ENCODE measurements at places on chromosomes 3 and 15.

GRCh38 chr15:94478763-94479162 is 247.4 kb downstream of the MCTP2 start:
- no peak for DNase-seq

GRCh38 chr15:77411619-77411976 is 8.3 kb downstream of the PEAK1 start:
- DNase-seq = no peak

DNA sequence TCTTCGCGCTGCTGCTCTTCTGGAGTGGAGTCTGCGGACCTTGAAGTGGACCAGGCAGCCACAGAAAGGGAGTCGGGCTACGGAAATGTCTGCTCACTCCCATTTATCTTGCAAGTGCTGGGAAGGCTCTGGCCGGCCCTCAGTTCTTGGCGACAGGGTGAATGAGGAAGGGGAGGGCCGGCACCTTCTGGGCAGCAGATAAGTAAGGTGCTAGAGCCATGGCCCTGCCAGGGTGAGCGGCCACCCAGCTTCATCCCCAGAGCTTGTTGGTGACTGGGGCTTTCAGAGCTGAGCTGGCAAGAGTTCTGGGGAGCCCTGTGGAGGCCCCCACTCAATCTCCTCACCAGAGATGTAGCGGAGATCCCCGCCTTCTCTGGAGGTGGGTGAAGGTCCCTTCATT is 103.5 kb downstream of the ASB7 start:
- DNase-seq = no peak

- DNase-seq = no peak
Measured at GRCh38 chr3:47227678-47228077, 54.9 kb downstream of the KIF9 start.

DNA sequence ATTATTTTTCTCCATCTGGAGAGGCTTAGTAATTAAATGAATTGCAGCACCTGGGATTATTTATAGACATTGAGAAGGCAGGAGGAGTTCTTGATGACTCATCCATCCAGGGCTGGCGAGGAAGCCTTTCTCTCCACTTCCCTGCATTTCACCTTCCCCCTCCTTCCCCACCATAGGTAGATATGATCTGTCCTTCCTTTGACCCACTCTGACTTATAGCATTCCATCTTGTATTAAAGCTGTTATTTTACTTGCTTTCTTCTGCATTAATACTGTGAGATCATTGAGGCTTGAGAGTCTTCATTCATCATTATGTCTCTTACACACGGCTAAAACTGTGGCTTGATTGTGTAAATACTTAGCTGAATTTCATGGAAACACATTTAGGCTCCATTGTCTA is 288.8 kb downstream of the FEZF2 start:
- peak; percentile 16 for DNase-seq

- DNase-seq = no peak
Measured at GRCh38 chr15:74226761-74227540, 9.2 kb upstream of the CCDC33 start.

DNA sequence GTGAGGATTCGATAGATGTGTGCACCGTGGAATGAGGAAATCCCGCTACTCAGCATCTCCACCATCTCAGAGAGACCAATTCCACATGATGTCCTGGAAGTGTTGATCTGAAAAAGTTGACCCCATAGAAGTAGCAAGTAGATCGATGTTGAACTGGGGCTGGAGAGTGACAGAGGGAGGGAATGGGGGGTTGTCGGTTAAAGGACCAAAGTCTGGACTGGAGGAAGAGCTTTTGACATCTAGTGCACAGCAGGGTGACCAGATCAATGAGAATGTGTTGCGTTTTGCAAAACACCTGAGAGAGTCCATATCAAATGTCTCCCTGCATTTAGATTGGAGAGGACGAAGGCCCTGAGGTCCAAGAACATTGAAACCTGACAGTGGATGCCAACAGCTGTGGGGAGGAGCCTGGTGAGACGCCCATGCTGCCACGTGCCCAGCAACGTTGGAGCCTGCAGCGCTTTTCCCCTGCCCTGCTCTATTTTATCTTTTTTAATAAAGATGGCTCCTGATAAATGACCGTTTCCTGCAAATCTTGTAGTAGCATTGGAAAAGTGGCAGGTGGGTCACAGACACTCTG is 30.1 kb upstream of the RPL32 start:
- DNase-seq = no peak

DNA sequence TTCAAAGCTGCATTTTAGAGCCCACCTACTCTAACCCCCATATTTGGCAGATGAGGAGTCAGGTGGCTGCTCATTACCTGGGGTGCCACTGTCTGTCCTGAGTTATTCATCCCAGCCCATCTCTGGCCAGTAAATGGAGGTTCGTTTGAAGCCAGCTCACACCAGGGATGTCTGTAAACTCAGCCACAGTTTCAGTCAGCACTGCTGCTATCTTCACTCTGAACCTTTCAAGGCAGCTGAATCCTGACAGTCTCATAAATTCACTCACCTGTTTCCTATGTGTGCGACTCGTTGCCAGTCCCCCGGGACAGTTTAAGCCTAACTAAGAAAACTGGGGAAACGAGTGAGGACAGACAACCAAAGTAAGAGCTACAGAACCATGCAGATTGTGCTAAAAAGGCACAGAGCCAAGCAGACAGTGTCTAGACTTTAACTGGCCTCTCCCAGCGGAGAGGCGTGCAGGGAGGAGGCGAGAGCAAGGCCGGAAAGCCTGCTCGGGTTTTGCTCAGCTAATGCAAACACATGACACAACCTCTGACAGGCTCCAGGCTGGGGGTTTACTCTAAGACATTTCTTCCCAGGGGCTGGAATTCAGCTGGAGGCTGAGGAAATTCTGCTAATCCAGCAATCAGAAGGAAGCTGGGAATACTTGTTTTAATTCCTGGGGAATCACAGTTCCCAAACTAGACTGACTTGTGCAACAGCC is 12.0 kb downstream of the FSTL1 start:
- DNase-seq = no peak

DNA sequence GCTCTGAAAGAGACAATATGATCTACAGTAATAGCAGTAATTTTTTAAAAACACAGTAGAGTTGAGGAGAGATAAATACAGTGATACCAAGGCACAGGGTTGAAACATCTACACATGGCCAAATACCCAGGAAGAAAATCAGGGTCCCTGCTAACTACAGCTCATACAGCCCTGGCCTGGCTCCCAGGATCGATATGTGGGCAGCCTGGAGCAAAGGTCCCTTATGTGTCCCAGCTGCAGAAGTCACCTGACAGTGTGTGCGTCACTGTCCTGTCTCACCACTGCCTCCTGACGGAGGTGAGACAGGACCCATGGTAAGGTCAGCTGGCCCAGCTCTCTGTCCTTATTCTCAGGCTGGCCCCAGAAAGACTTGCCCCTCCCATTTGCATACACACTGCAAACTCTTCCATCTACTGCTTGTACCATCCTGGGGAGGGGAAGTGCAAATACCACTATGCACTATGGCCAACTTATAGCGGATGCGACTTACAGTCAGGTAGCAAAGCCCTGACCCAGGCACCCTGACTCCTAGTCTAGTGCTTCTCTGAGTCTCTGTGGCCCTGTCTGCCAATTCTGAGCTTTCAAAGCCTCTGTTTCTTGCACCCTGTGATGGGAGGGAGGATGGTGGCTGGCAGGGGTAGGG is 22.0 kb upstream of the BCL2L10 start:
- DNase-seq = no peak

DNA sequence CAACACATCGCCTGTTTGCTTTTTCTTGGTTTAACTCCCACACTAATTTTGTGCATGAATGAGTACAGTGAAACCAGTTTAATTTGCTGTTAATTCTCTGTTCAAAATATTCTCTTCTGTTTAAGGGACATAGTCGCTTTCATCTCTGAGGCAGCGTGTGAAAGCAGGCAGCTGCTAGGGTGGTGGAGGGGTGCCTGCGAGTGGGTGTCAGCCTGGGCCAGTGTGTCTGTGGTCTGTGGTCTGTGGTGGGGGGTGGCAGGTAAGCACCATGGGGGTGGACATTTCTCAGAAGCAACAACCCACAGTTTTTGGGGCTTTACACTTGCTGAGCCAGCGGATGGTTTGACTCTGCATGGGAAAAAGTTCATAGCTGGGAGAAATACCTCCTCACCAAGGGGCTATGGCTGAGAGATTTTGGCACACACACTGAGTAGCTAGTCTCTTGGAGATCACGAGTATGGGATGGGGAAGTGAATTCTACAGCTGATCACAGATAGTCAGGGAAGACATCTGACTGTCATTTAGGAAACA is 109.2 kb downstream of the EPHB1 start:
- DNase-seq = no peak

GRCh38 chr3:62600033-62600432 is 226.7 kb upstream of the FEZF2 start:
- no peak for DNase-seq

GRCh38 chr15:56678571-56678970 is 54.7 kb downstream of the ZNF280D start:
- no peak for DNase-seq

GRCh38 chr3:55077726-55078125 is 149.9 kb upstream of the LRTM1 start:
- DNase-seq = no peak

- DNase-seq = no peak
Measured at GRCh38 chr3:154151969-154152368, 30.8 kb downstream of the ARHGEF26 start.

GRCh38 chr15:29110176-29110575 is 159.4 kb downstream of the NSMCE3 start:
- no peak for DNase-seq

- DNase-seq = no peak
Measured at GRCh38 chr3:120151791-120152190, 57.5 kb upstream of the GSK3B start.

DNA sequence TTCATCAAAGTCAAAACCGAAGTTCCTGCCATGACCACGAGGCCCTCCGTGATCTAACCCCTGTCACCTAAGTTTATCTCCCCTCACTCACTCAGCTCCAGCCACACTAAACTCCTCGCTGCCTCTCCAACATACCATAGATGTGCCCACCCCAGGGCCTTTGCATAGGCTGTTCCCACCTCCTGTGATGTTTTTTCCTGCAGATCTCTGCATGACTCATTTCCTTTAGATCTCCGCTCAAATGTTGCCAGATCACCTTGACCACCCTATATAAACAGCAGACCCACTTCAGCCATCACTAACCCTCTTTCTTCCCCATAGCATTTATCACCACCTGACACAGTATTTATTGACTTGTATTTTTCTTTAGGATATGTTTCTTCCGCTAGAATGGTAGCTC is 58.5 kb downstream of the HRH1 start:
- no peak for DNase-seq

GRCh38 chr3:76733073-76733759 is 306.7 kb upstream of the ROBO2 start:
- DNase-seq = no peak

DNA sequence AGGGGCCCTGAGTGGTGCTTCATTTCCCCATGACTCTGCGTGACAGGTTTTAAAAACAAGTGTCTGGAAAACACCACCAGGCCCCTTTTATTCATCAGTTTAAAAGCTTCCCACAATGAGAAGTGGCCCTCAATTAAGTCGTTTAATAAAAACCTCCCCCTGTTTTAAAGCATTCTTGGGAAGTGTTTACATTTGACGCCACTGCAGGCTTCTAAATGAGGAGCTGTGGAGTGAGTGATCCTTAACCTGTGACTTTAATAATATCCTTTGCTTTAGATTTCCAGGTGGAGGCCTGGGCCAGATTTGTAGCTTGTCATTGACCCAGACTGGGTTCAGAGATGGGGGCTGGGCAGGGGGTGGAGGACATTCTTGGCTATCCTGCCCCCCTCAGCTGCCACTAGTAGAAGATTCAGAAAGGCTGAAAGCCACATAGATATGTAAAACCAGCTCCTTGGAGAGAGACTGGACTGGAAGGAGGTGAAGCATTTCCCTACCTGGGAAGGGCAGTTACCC is 11.3 kb downstream of the CGNL1 start:
- DNase-seq = peak; percentile 56

- no peak for DNase-seq
Measured at GRCh38 chr15:98398056-98398455, 250.3 kb upstream of the IGF1R start.

- DNase-seq = peak; percentile 96
Measured at GRCh38 chr15:65318870-65319356, 14.4 kb downstream of the RNU5B-1 start.

DNA sequence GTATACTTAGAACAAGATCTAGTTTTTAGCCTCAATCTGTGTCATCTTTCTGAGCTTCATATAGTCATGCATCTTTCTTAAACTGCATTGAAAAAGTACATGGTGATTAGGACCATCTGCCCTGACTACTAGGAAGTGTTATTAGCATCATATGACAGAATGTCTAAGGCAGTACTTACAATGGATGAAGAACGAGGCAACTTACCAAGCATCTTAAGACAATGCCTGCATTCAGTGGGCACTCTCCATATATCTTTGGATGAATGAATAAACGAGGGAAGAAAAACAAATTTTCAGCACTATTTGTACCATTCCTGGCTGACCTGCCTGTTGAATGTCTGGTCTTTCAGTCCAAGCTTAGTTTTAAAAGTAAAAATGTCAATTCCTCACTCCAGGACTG is 185.4 kb upstream of the EPHA3 start:
- no peak for DNase-seq

GRCh38 chr3:185254799-185255198 is 950 bp upstream of the EHHADH start:
- DNase-seq = no peak

GRCh38 chr15:42378011-42378410 is 18.7 kb downstream of the CAPN3 start:
- no peak for DNase-seq

DNA sequence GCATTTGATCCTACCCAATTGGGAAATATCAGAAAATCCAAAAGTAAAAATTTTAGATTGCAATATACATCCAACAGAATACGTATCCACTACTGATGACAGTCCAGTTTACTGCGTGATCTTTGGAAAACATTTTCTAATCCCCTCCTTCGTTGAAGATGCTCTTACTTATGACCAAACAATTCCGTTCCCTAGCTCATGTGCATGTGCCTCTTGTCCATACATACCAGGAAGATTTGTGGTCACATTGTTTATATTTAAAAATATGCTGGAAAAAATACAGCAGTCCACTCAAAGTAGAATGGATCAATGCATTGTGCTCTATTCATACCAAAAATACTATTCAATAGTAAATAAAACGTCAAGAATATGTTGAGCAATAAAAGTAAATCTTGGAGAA is 135.3 kb downstream of the CHL1 start:
- no peak for DNase-seq

DNA sequence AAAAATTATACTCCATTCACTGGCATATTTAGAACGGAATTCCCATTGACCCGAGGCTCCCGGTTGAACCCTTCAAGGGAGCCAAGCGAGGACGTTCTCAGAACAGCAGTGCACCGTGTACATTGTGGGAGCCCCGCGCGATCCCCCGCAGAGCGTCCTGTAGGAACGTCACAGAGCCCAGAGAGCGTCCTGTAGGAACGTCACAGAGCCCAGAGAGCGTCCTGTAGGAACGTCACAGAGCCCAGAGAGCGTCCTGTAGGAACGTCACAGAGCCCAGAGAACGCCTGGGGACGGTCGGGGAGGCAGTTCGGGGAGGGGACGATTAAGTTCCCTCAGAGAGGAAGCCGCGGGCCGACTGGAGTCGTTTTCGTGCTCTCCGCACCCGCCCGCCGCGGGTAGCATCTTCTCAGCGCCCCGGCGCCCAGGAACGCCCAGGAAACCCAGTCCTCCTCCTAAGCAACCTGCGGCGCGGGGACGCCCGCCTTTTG is 506 bp upstream of the ATP1B3 start:
- DNase-seq = peak; percentile 22

GRCh38 chr3:150765949-150766720 is 3.2 kb upstream of the SIAH2 start:
- no peak for DNase-seq
